ENCODE measurements at places on chromosomes 12 and 14. TPM values are rescaled to one million over a fixed set of nuclear protein-coding genes. Genes with fewer than 3 reads are reported as not detected.
A peak's percentile ranks its signal among the peaks of the same experiment; 100 is the strongest.

Gene RARG
- polyA plus RNA-seq = 37.0 TPM

Gene CYP46A1
- polyA plus RNA-seq = 1.4 TPM

Gene ZFHX2
- 9.5 TPM for polyA plus RNA-seq

Gene GALNT16
- 2.3 TPM for polyA plus RNA-seq

Gene RND1
- polyA plus RNA-seq = 3.1 TPM

Gene LHX5
- polyA plus RNA-seq = not detected

DNA sequence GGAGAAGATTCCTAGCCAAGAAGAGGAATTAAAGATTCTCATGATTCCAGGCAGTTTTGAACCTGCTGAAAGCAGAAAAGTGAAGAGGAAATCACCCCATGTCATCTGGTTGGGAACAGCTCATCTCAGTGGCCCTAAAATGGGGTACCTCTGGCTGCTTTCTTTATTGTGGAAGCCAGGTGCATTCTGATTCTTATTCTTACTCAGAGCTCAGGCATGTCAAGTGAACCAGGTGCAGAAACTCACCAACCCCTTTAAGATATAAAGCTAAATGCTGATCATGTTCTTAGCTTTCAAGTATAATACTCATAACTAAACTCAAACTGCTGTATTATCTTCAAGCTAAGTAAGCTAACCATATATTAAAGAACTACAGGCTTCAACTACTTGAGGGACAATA lies 253.9 kb upstream of the ARID2 start:
- no peak for DNase-seq

- no peak for DNase-seq
Observed at GRCh38 chr12:108162207-108162606, 33.1 kb downstream of the WSCD2 start.

- DNase-seq = no peak
Observed at GRCh38 chr12:45701296-45701695, 28.2 kb upstream of the ARID2 start.

GRCh38 chr12:110726028-110726427 lies 16.7 kb downstream of the PPP1CC start:
- DNase-seq = no peak

DNA sequence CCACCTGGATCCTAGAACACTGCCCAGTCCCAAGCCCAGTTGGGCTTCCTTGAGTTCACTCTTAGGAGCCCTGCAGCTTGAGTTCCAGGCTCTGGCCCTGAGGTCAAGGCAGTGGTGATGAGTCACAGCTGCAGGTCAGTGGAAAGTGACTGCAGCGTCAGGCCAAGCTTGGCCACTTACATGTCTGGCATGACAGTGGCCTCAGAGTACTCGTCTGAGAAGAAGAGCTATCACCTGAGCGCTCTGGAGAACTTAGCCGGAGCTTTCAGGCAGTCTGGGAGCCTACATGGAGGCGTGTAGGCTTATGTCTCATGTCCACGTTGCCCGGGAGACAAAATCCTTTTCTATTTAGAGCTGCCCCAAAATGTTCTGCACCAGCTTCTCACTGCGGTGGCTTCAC lies 75.6 kb downstream of the ARL6IP4 start:
- no peak for DNase-seq

- DNase-seq = no peak
Observed at GRCh38 chr14:44041700-44042099, 465.4 kb downstream of the FSCB start.

DNA sequence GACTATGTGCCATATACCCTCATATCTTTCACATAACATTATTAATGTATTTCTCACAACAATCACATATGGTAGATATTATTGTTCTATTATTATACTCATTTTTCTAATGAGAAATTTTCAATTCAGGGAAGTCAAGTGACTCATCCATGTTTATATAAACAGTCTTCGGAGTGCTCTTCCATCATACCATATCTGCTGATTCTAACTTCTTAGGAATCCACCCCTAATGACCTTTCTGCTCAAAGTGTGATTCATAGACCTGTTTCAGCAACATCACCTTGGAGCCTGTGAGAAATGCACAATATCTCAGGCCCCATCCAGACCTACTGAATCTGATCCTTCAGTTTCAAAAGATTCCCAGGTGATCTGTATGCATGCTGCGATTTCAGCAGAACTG lies 39.8 kb upstream of the OVCH1 start:
- no peak for DNase-seq

DNA sequence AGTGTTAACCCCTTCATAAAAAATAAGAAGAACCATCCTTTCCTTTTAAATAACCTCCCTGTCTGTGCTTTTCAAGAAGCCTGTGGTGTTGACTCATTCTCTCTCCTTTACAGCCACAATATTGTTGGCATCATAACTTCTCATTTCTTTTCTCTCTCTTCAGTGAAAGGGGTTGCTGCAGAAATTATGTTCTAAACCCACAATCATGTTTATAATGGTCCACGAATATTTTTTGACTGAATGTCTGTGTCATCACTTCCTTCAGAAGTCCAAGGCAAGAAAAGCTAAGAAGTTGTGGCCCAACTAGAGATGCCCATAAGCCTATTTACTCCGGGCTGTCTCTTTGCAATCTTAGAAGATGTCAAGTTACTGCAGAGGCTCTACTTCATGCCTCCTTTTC lies 488.3 kb downstream of the APAF1 start:
- no peak for DNase-seq

DNA sequence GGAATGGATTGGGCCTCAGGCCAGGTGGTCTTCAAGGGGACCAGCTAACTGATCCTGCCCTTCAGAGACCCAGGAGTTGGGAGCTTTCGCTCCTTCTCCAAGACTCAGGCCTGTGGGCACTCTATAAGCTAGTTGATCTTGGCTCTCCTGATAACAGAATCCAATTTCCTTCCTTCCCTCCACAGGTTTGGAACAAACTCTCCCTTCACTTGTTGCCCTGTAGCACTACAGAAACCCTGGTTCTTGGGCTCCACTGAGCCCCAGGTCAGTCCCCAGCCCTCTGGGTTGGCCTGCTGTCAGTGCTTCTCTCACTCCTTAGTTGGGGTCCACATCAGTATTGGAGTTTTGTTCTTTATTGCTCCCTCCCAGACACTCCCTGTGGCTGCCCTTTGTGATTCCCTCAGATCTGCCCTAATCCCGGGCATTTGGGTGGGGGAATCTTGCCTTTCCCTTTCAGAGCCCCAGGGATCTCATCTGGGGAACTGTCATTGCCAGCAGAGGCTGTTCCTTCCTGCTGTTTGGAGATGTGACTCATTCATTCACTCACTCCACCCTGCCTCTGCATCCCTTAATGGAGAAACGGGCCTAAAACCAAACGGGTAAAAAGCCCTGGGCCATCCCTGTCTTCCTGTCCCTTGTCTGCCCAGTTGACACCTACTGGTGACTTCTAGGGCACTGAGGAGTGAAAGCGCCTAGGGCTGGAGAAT lies 4.4 kb upstream of the GPD1 start:
- no peak for DNase-seq

- DNase-seq = peak; percentile 55
Observed at GRCh38 chr12:10363658-10363913, 26.3 kb downstream of the KLRK1 start.

- DNase-seq = peak; percentile 27
Observed at GRCh38 chr14:35687335-35687939, 121.7 kb downstream of the RALGAPA1 start.

GRCh38 chr12:5010151-5010550 lies 33.5 kb upstream of the KCNA5 start:
- no peak for DNase-seq

- no peak for DNase-seq
Observed at GRCh38 chr12:38141239-38141638, 175.3 kb upstream of the ALG10B start.

Measured in left renal cortex interstitium (tissue), 4 donors.